ENCODE measurements at places on chromosomes 2 and 18. TPM values are rescaled to one million over a fixed set of nuclear protein-coding genes. Genes with fewer than 3 reads are reported as not detected.

Gene ANKRD36B
- total RNA-seq, result 23.4 TPM

Gene PECR
- 8.5 TPM for total RNA-seq

Gene AP1S3
- 70.7 TPM for total RNA-seq

Gene ESPNL
- total RNA-seq, result under 0.01 TPM

Gene LRP2
- total RNA-seq, result under 0.01 TPM

Gene AKAIN1
- total RNA-seq, result not detected

Gene CERS6
- total RNA-seq, result 52.6 TPM

Gene LRRTM1
- not detected for total RNA-seq

Gene CXCR2
- 0.28 TPM for total RNA-seq

Gene MARCO
- 0.07 TPM for total RNA-seq

Gene ZNF2
- 7.2 TPM for total RNA-seq

Gene COLEC12
- total RNA-seq, result not detected
